ENCODE measurements at places on chromosomes 12 and 14.

GRCh38 chr12:26991826-26992225, 22.4 kb downstream of the TM7SF3 start:
- no peak for DNase-seq

DNA sequence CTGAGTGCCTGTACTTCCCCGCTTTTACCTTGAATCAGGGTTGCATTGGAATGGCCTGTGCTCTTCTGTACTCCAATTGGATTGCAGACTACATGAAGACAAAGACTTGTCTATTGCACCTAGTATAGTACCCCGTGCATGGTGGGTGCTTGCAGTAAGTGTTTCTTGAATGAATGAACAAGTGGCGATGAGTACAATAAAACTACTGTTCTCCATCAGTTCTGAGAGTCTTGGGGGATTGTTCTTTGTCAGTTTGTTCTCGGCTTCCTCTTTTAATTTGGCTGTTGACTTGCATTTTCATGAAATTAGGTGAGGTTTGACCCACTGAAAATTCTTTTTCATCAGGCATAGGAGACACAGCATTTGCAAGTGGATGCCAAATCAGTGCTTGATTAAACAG, 34.1 kb downstream of the ERH start:
- DNase-seq, result no peak

GRCh38 chr12:125356111-125356510, 290.9 kb downstream of the AACS start:
- no peak for DNase-seq

DNA sequence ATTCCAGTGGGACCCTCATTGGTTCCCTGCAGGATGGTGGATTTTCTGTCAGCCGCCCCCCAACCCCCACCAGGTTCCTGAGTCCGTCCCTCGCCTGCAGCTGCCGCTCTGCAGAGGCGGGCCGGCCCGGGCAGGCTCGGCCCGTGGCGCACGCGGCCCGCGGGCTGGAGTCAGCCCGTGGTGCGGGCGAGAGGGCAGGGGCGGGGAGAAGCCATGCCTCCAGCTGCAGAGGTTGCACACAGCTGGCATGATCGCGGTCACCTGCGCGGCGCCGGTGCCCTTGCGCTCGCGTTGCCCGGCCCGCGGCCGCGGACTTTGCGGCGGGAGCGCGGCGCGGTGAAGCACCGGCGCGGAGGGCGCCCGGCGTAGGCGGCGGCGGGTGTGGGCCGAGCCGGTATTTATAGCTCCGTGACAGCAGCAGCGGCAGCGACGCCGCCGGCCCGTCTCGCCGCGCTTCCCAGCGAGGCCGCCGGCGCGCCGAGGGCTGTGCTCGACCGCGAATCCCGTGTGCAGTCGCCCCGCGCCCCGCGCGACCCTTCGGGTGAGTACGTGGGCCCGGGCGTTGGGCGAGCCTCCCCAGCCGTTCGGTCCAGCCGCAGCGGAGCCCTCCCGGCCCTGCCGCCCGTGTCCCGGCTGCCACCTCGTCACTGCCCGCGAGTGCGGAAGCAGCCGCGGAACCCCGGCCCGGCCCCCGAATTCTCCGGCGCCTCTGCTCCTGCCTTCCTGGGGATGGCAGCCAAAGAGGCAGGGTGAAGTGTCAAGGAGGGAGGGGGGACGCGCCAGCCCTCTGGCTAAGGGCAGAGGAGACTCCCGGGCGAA, at the start of gene TMEM117:
TSS of gene TMEM117 (plus strand) at position 426 of the 819 bp plus-strand sequence.
- peak; percentile 39 for DNase-seq

GRCh38 chr14:94115631-94116030, 5.1 kb downstream of the IFI27 start:
- DNase-seq, result no peak

DNA sequence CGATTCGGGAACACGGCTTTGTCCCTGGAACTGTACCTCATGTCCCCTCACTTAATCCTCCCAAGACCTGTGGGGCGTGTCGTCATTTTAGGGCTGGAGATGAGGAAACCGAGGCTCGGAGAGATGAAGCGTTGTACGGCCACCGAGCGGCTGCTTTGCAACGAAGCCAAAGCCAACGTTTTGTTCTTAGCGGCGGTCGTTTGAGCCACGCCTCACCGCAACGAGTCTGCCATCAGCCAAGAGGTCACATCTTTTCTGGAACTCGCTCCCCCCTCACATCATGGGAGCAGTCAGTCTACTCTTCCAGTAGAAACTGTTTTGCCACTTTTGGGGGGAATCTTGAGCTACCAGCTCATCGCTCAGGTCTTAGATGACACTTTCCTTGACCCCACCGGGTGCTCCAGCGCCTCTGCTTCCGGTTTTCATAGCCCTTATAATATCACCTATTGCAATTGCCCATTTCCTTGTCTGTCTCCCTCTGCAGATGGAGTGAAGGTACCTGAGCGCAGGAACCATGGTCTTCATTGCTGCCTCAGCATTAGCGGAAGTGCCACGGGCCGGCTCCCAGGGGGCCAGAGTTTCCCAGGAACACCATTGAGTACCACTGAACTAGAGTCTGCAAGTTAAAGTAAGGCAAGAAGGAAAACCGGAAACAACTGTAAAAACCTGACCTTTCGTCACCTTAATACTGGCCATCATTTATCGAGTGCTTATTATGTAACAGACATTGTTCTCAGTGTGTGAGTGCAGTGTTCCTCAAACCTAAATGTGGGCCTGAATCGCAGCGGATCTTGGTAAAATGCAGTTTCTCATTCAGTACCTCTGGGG, 19.6 kb downstream of the NINJ2 start:
- no peak for DNase-seq
